Panc1 (cell line): ENCODE measurements at places on chromosomes 1 and 21. TPM values are rescaled to one million over a fixed set of nuclear protein-coding genes. Genes with fewer than 3 reads are reported as not detected.

GRCh38 chr1:202158810-202159533 lies 1.4 kb downstream of the PTPN7 start:
- DNase-seq: no peak

Gene UBXN10
- 0.05 TPM for total RNA-seq

DNA sequence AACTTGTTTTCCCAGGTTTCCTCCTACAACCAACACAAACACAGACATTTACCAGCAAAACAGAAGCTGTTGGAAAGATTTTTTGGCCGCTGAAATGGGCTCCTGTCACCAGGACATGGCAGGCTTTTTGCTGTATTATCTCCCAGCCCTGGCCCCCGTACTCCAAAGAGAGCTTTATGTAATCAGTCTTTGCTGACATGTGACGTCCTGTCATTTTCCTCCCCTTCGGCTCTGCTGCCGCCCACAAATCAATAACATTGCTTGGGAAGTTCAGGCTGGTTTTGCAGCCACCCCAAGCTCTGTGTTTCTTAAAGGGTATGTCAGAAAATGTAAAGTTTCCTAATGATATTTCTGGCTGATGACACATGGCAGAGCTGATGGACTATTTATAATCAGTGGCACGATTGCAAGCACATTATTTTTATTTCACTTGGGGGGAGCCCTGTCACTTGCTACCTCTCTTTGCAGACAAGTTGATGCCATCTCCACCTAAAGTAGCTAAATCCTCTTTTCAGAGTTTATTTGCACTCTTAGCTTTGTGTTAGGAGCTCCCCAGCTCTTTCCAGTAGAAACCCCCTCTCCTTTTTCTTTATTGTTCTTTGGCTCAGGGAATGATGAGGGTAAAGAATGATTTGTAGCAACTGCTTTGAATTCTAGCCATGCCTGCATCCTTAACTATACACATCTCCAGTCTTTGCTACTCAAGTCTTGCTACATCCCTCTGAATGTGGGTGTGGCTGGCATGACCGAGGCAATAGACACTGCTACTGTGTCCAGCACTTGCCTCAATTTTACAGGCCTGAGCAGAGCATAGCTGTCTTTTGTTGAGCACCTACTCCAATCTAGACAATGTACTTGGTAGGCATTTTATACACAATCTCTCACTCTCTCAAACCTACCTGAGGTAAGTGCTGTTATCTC lies 67.3 kb downstream of the ELAVL4 start:
- no peak for DNase-seq

DNA sequence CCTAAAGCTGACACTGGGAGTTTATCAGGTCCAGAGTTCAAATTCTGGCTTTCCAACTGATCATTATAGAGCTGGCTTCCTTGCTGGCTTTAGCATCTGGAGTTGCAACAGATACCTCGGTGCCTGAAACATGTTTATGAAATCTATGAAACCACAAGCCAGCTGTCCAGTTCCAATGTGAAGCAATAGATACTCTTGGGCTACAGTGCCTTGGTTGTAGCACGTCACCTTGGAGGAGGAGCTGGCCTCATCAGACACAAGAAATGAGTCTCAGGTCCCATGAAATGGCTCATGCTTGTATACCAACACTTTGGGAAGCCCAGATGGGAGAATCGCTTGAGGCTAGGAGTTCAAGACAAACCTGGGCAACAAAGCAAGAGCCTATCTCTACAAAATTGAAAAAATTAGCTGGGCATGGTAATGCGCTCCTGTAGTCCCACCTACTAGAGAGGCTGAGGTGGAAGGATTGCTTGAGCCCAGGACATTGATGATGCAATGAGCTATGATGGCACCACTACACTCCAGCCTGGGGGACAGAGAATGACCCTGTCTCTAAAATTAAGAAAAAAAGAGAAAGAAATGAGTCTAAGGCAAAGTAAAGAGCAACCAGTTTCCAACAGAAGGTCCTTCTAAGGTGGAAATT lies 132.5 kb upstream of the ZNF648 start:
- no peak for DNase-seq

DNA sequence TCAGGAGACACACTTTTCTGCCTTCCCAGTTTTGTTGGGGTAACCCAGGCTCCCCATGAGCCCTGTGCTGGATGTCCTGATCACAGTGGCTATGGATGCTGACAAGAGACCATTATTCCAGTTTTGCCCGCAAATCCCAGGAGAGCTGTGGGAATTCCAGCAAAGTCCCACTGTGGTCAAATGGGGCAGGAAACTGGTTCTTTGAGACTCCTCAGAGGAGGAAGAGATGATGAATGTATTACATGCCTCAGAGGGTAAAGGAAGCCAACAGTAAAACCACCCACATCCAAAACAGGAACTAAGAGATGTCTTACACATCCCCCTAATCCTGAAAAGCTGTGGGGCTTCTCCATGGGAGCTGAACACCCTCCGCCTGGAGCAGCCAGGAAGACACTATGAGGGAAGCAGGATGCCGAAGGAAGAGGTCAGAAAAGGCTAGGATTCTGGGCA lies 12.8 kb upstream of the MPZL1 start:
- DNase-seq: no peak

Gene S1PR1
- 0.41 TPM for total RNA-seq

DNA sequence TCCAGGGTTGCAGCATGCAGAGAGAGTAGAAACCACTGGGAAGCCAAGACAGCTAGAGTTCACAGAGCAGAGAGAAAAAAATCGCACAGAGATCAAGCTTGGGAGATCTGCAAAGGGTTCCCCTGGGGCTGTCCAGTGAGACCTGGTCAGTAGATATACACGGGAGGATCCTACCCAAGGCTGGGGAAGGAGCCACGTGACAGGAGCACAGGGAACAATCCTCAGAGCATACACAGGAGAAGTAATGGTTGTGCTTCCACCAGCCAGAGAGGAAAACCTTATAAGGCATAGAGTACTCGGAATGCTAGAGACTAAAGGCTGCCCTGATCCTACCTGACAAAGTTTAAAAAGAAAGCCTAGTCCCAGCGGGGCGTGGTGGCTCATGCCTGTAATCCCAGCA lies 53.9 kb downstream of the GABPA start:
- DNase-seq: no peak

GRCh38 chr1:246292571-246292970 lies 214.5 kb downstream of the SMYD3 start:
- DNase-seq: no peak

GRCh38 chr1:170354246-170354645 lies 177.7 kb upstream of the GORAB start:
- no peak for DNase-seq

GRCh38 chr1:168947041-168947440 lies 159.4 kb upstream of the ATP1B1 start:
- no peak for DNase-seq

Gene PGLYRP4
- total RNA-seq: not detected

- DNase-seq: no peak
These were observed 10.2 kb downstream of the PHGDH start for GRCh38 chr1:119721896-119722295.

Gene TCEA3
- total RNA-seq: 8.3 TPM

- DNase-seq: no peak
These were observed 123.7 kb upstream of the HMGB4 start for GRCh38 chr1:33740040-33740744.

Gene DNM3
- 0.46 TPM for total RNA-seq

Gene TCEANC2
- 5.1 TPM for total RNA-seq

DNA sequence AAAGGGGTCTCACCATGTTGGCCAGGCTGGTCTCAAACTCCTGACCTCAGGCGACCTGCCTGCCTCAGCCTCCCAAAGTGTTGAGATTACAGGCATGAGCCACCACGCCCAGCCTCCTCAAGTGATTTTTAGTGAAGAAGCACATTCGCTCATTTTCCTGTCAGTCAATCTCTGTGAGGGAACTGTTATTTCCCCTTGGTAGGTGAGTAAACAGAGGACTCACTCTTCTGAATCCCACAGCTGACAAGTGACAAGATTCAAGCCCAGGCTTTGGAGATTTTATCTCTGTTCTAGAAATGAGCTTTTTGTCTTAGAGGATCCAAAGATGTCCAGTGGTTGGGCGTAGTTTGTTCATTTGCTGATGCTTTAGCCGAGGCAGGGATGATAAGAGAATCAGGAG lies 43.9 kb upstream of the TACSTD2 start:
- DNase-seq: no peak

DNA sequence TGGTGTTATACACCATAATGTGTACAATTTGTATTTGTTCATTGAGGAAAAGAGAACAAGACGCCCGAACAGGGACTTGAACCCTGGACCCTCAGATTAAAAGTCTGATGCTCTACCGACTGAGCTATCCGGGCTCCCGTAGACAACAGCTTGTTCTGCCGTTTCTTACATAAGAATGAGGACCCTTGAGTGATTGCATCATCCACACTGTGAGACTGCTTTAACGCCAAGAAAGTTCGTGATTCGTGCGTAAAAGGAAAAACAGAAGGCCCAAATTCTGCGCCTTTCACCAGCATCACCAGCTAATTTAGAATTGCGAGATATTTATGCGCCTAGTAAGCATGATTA lies 9.3 kb upstream of the MDM4 start:
- peak; percentile 97 for DNase-seq
